Activated CD4-positive, CD25-positive, alpha-beta regulatory T cell treated with anti-CD3 and anti-CD28 coated beads, Interleukin-2, amount 50 U/mL, for 72 hours (primary cell): ENCODE measurements at places on chromosomes 1 and 21.

GRCh38 chr1:119320100-119320499 lies 48.5 kb upstream of the HAO2 start:
- no peak for DNase-seq

GRCh38 chr1:9289711-9290485 lies 2.8 kb upstream of the SPSB1 start:
- no peak for DNase-seq

GRCh38 chr1:91687452-91687851 lies 186.8 kb downstream of the CDC7 start:
- no peak for DNase-seq

GRCh38 chr1:150508982-150509381 lies 1.1 kb downstream of the ECM1 start:
- DNase-seq: no peak

GRCh38 chr1:3773572-3774275 lies 1.2 kb downstream of the SMIM1 start:
- DNase-seq: no peak

GRCh38 chr1:203051841-203052324 lies 25.6 kb downstream of the PPFIA4 start:
- no peak for DNase-seq

GRCh38 chr1:237799762-237800474 lies 90.8 kb downstream of the ZP4 start:
- no peak for DNase-seq

- DNase-seq: no peak
These were observed 16.7 kb downstream of the LPAR3 start for GRCh38 chr1:84876353-84876752.

- no peak for DNase-seq
These were observed 18.4 kb downstream of the H6PD start for GRCh38 chr1:9253004-9253403.

GRCh38 chr1:220803401-220804201 lies 16.9 kb downstream of the MTARC1 start:
- no peak for DNase-seq

DNA sequence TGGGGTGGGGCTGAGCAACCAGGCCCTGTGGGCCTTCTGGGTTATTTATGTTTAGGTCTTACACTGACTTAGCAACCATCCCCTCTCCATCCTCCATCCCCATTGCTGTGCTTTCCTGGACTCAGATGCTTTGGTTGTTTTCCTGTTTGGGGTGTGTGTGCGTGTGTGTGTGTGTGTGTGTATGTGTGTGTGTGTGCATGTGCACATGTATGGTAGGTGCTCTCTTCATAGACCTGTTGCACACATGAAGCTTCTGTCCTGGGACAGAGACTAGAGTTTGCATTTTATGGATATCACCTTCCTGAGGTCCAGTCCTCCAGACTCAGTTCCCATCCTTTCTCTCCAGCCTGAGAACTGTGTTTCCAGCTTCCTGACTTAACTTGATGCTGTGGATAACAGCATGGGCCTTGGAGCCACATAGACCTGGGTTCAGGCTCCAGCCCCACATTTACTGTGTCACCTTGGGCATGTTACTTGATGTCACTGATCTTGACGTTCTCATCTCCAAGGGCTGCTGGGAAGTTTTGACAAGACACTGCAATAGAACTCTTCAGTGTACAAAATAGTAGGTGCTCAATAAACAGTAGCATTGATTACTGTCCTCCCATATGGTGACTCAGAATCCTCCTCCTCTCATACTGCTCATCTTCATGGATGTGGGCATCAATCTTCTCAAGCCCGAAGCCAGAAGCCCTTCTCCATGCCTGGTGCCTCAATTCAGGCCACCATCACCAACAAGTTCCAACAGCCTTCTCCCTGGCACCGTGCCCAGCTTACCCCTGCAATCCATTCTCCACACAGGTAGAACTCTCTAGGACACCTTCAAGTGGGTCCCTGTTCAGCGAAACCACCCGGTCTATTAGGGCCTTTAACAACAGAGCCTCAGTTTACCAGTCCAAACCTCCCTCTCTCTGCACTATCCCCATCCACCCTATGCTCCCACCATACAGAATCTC lies 181.8 kb upstream of the EDN2 start:
- no peak for DNase-seq

- DNase-seq: no peak
These were observed 54.1 kb upstream of the LYST start for GRCh38 chr1:235920596-235921375.

DNA sequence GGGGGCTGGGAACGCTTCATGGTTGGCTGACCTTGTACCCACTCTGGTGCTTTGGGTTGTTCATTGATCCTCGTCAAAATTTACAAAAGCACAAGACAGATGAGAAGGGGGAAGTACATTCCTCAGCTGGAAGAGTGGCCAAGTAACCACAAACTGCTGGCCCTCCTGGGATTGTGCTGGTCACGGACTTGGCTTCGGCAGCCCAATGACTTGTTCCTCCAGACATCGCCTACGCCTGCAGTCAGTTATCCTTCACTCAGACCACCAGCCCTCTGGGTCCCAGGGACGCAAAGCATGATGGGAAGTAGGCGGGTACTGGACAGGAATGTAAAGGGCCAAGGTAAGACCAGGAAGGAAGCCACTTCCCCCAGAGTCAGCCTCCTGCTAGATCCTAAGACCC lies 53.1 kb downstream of the LMX1A start:
- no peak for DNase-seq

- DNase-seq: no peak
These were observed 3.1 kb upstream of the DSCAM start for GRCh38 chr21:40850071-40850470.

- DNase-seq: no peak
These were observed 28.5 kb upstream of the PTGS2 start for GRCh38 chr1:186708694-186709097.

GRCh38 chr1:49190138-49190537 lies 413.4 kb upstream of the BEND5 start:
- no peak for DNase-seq

GRCh38 chr1:221727146-221728036 lies 14.5 kb downstream of the DUSP10 start:
- no peak for DNase-seq

DNA sequence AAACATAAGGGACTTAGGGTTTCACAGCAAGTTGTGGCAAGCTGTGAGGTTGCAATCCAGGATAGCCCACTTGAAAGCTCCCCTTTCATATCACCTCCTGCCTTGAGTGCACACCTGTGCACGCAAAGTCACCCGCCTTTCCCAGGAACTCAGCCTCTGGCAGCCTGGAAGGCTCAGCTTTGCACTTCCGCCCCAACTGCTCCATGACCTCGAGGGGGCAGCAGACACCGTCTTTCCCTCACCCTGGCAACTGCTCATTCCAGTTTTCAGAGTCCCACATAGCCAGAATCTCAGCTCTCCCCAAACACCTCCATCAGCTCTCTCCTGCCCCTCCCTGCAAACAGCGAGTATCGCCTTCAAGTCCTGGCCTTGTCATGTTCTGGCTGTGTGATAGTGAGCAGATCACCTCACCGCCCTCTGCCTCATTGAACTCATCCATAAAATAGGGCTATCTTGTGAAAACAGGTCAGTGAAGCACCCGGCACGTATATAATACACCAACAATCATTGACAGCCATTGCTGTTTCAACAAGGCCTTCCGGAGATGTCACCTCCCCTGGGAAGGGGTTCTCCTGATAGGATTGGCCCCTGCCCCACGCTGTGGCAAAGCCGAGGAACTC lies 32.2 kb upstream of the EPB41 start:
- peak; percentile 78 for DNase-seq

- no peak for DNase-seq
These were observed 20.0 kb downstream of the DONSON start for GRCh38 chr21:33568448-33568847.

DNA sequence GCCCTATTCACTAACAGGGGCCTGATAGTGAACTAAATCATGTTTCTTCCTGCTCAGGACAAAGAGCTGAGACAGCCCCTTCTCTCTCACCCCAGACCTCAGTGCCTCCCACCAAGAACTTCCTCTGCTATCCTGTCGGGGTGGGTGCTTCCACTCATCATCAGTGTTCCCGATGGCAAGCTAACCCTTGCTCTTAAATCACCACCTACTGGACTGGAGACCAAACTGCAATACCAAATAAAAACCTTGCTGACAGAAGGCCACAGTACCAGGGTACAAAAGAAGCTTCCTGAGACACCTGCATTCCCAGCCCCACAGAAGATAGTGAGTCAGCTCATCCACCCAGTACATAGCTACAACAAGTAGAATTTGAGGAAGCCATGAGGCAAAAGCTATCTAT lies 799.5 kb downstream of the LTN1 start:
- no peak for DNase-seq

GRCh38 chr1:232518349-232518748 lies 111.6 kb downstream of the SIPA1L2 start:
- no peak for DNase-seq
